SIG-M5 (cell line): ENCODE measurements at places on chromosomes 2 and 18.

DNA sequence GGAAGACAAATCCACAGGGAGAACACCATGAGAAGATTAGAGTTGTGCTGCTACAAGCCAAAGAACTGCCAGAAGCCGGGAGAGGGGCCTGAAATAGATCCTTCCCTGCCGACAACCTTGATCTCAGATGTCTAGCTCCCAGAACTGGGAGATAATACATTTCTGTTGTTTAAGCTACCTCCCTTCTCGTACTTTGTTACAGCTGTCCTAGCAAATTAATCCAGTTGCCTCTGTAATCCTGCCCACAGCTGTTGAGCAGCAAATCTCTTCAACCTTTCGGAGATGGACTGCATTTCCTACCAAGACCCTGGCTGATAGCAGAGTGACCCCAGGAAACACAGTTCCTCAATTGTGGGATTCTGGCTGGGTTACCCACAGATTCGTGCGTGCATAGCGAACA, 2.6 kb upstream of the TBC1D8 start:
- no peak for DNase-seq

- DNase-seq, result no peak
Observed at GRCh38 chr2:183868707-183869106, 729.6 kb upstream of the ZNF804A start.

DNA sequence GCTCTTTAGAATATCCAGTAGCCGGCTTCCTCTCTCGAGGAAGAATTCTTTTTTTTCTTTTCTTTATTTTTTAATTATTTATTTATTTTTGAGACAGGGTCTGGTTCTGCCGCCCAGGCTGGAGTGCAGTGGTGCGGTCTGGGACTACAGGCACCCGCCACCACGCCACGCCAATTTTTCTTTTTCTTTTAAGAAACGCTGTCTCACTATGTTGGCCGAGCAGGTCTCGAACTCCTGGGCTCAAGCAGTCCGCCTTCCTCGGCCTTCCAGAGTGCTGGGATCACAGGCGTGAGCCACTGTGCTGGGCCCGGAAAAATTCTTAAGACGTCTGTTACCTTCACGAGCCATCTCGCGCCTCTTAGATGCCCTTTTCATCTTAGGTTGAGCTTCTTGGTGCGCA, 931 bp upstream of the TMEM131 start:
- DNase-seq, result no peak

DNA sequence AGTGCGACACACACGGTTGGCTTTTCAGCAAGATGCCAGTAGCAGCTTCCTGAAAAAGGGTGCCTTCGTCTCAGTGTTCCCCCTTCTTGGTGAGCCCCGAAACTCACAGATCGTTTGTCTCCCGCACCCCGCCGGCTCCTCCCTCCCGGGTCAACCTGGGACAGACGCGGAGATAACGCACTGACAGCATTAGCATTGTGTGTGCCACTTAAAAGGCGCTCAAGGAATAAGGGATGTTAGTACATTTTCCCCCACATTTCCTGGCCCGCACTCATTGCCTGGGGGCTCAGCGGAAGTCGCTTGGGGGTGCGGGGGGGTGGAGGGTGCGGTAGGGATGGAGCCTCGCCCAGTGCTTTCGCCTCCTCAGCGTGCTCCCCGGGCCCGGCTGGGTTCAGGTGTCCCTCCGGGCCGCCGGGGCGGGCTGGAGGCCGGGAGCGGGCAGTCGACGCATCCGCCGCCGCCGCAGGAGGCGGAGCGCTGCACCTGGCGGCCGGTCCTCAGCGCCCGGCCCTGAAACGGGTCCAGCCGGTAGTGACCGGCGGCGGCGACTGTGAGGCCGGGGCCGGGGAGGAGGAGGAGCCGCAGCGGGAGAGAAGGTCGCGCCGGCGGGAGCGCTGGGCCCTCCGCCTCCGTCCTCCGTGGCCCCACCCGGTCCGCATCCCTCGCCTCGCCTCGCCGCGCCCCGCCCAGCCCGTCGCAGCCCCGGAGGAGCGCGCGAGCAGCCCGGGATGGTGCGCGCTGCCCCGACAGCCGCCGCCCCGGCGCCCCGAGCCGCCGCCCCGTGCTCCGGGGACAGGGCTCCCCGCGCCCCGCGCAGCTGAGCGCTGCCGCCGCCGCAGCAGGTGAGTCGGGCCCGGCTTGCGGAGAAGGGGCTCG, at the start of gene MFSD6:
Gene MFSD6, plus strand, starts transcription at position 694 of the 876 bp plus-strand sequence. CDS start 27,675 bp downstream, outside the sequence.
- DNase-seq, result no peak

- no peak for DNase-seq
Observed at GRCh38 chr18:35508746-35509338, 11.1 kb upstream of the INO80C start.

- no peak for DNase-seq
Observed at GRCh38 chr2:48722391-48722790, 33.1 kb downstream of the LHCGR start.

DNA sequence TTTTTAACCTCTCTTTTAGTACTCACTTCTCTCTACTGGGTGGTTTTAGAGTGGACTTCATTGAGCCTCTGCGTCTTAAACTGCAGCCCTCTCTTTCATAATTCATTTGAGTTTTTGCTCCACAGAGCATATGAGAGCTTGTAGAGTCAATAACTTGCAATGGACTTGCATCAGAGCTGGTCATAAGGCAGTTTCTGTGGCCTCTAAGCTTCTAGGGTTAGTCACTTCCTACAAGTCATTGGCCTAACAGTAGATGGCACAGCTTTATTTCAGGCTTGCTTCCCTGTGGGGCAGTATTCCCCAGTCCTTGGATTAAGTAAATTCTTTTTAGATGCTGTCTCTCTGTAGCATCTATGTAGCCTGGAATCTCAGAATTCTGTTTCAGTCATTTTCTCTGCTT, 1435.7 kb downstream of the LRP1B start:
- no peak for DNase-seq
